ENCODE measurements at places on chromosomes 1 and 21. TPM values are rescaled to one million over a fixed set of nuclear protein-coding genes. Genes with fewer than 3 reads are reported as not detected.

IVL gene
- total RNA-seq = not detected

KIAA1614 gene
- total RNA-seq = 0.37 TPM

SPRR4 gene
- not detected for total RNA-seq

ANXA9 gene
- not detected for total RNA-seq

HSD3B1 gene
- not detected for total RNA-seq

C1orf94 gene
- total RNA-seq = not detected

ELOVL1 gene
- total RNA-seq = 72.8 TPM

LRRC71 gene
- not detected for total RNA-seq

MARK1 gene
- total RNA-seq = not detected

KRTAP12-1 gene
- not detected for total RNA-seq

CNIH3 gene
- total RNA-seq = 1.3 TPM

S100A7A gene
- not detected for total RNA-seq

TRAF3IP3 gene
- 443 TPM for total RNA-seq

GBP7 gene
- total RNA-seq = not detected

THEM5 gene
- total RNA-seq = not detected

RPE65 gene
- total RNA-seq = not detected

SHE gene
- not detected for total RNA-seq

NEGR1 gene
- not detected for total RNA-seq

WNT9A gene
- total RNA-seq = 0.27 TPM

CAMK2N1 gene
- 0.83 TPM for total RNA-seq
